ENCODE measurements at places on chromosomes 6 and 20. TPM values are rescaled to one million over a fixed set of nuclear protein-coding genes. Genes with fewer than 3 reads are reported as not detected.

ZNF184 gene
- 11.3 TPM for total RNA-seq

FAM83C gene
- total RNA-seq: not detected

KCNK15 gene
- not detected for total RNA-seq

CRISP3 gene
- not detected for total RNA-seq

E2F1 gene
- total RNA-seq: 63.9 TPM

CHRNA4 gene
- total RNA-seq: not detected

DEFB125 gene
- not detected for total RNA-seq

PGBD1 gene
- total RNA-seq: 13.4 TPM

COL9A3 gene
- not detected for total RNA-seq

AFG1L gene
- 1.6 TPM for total RNA-seq

TBCC gene
- 73.6 TPM for total RNA-seq

BPI gene
- total RNA-seq: 0.11 TPM

CLVS2 gene
- total RNA-seq: not detected

ATP6V1G2 gene
- total RNA-seq: 0.13 TPM

DZANK1 gene
- total RNA-seq: 0.97 TPM

HLA-G gene
- total RNA-seq: not detected

SPAG4 gene
- total RNA-seq: not detected

ZNF391 gene
- not detected for total RNA-seq

KCNK17 gene
- not detected for total RNA-seq

LRRN4 gene
- not detected for total RNA-seq

MOG gene
- total RNA-seq: not detected

B3GAT2 gene
- total RNA-seq: not detected

DDX39B gene
- 399 TPM for total RNA-seq

PFDN4 gene
- 135 TPM for total RNA-seq

TRIM38 gene
- 7.0 TPM for total RNA-seq

KHDC1 gene
- total RNA-seq: 2.2 TPM

ZSCAN23 gene
- 2.6 TPM for total RNA-seq

CTSZ gene
- total RNA-seq: 168 TPM

TULP1 gene
- not detected for total RNA-seq

GPX5 gene
- not detected for total RNA-seq

ECT2L gene
- not detected for total RNA-seq

CLPSL1 gene
- total RNA-seq: not detected

RAET1G gene
- total RNA-seq: 0.16 TPM

CST3 gene
- 196 TPM for total RNA-seq

DEFB132 gene
- not detected for total RNA-seq

ABHD16B gene
- total RNA-seq: not detected

FAM209A gene
- total RNA-seq: not detected

SLC12A5 gene
- total RNA-seq: not detected

C6orf52 gene
- 2.2 TPM for total RNA-seq

MMP24OS gene
- 19.1 TPM for total RNA-seq

DPPA5 gene
- not detected for total RNA-seq

LZTS3 gene
- total RNA-seq: 3.9 TPM

RSPH4A gene
- total RNA-seq: 0.05 TPM

PROKR2 gene
- not detected for total RNA-seq

SAMD10 gene
- 0.47 TPM for total RNA-seq

MAP3K5 gene
- 8.3 TPM for total RNA-seq

EDN1 gene
- 39.7 TPM for total RNA-seq

GGTLC1 gene
- total RNA-seq: not detected

OR2H1 gene
- total RNA-seq: not detected

CCR6 gene
- total RNA-seq: not detected

CNR1 gene
- 0.24 TPM for total RNA-seq

IL17A gene
- total RNA-seq: not detected

RIN2 gene
- 15.7 TPM for total RNA-seq

CST1 gene
- not detected for total RNA-seq

SIRPD gene
- not detected for total RNA-seq

All from SJSA1 (cell line).